ENCODE measurements at places on chromosomes 3 and 15.
A peak's percentile ranks its signal among the peaks of the same experiment; 100 is the strongest.

DNA sequence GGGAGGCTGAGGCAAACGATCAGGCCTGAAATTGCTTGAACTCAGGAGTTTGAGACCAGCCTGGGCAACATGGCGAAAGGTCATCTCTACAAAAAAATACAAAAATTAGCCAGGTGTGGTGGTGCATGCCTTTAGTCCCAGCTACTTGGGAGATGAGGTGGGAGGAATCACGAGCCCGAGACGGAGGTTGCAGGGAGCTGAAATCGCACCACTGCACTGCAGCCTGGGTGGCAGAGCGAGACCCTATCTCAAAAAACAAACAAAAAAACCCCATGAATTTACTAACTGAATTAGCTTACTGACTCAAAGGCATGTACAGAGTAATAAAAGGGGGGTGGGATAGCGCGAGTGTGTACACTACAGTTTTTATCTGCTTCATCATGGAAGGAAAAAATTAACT is 19.3 kb downstream of the ARF4 start:
- DNase-seq = no peak

- DNase-seq = no peak
These were observed 250.9 kb upstream of the SEMA6D start for GRCh38 chr15:47466357-47466756.

- DNase-seq = no peak
These were observed 235.3 kb upstream of the CBLB start for GRCh38 chr3:106104078-106104477.

DNA sequence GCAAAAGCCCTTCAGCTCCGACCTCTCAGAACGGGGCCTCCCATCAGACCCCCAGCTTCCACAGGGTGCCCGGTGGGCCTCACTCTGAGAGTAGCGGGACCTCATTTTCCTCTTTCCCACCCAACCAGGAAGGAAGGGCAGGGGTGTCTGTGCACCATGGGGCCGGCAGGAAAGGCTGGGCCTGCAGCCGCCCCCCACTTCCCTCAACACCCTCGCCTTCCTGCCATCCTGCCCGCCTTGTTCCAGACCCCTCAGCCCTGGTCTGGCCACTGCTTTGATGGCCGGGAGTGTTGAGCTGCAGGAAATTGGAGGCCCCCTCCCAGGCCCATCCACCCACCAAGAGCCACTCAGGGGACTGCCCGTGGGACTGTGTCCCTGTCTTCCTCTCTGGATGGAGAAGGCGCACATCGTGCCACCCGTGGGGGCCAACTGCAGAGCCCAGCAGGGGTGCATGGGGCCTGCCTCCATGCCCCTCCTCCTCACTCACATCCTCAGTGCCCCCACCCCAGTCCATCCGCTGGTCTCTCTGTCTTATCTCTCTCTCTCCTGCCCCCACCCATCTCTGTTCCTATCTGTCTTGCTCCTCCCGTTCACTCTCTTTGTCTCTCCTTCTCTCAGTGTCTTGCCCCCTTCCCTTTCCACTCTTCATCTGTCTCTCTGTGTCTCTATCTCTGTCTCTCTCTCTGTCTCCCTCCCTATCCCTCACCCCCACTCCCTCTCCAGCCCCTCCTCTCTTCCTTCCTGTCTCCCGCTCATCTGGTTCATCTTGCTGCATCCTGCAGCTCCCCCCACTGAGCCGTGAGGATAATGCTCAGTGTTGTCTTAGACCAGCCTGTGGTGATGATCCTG is 1.8 kb upstream of the PLXND1 start:
- DNase-seq = peak; percentile 65

DNA sequence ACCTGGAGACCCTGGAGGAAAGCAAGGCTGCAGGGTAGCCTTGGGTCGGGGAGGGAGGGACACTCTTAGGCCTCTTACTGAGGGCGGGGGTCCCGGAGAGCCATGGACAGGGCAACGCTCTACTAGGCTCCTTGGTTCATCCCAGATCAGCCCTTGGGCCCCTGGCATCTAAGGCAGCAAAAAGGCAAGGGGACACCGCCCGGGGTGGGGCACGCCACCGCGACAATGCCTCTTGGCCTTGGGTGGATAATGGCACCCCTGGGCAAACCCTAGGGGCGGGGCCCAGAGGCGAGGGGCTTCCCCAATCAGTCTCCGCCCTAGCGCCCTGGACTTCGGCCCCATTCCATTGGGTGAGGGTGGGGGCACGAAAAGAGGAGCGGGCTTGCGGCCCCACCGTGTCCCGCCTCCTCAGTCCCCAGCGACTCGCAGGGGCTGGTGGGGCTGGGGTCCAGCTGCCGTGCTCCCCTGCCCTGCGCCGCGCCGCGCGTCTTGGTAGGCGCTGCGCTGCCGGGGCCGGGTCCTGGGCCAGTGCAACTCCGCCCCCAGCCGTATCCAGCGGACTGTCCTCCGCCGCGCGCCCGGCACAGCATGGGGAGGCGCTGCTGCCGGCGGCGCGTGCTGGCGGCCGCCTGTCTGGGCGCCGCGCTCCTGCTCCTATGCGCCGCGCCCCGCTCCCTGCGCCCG is at the start of gene CHST13:
TSS of gene CHST13 (plus strand) at position 411 of the 684 bp plus-strand sequence. CDS start at position 589, 178 bp downstream.
- DNase-seq = peak; percentile 11

DNA sequence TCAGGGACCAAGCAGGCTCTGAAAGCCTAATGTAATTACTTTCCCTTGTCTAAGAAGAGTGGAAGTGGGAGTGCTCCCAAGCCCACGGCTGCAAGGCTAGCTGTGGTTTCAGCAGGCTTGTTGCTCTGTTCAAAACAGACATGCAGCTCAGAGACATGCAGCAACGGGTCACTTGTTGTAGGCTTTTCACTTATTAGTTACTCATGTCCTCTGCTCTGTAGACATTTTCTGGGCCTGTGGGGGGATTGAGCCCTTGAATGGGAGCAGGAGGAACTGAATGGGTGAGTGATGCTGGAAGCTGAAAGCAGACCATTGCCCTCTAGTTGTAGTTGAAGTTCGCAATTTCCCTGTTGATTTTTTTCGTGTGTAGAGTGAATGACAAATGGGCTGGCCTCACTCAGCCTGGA is 261.9 kb upstream of the NR2E3 start:
- no peak for DNase-seq

Data from substantia nigra (tissue), 51 donors.